ENCODE measurements at places on chromosomes 4 and X.

DNA sequence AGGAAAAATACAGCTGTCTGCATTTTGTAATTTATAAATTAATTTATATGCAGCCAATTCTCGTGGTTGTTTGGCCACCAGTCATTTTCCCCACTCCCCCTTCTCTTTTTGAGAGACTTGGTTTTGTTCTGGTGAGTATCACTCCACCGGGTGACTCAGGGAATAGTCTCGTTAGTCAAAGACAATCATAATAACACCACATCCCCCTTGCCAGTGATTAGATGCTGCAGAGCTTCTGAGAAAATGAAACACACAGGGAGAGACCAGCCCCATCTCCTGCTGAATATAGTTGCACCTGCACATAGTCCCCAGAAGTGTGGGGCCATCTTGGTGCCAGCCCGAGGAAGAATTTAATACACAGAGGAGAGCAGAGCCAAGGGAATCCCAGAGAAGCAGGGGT lies 8.0 kb upstream of the FNIP2 start:
- H3K4me3 ChIP-seq, result no peak overlapping the region
- H3K27ac ChIP-seq, result no peak overlapping the region
- peaks cover 64% of the 10 kb centered on the region for H3K27me3 ChIP-seq

- DNase-seq, result no peak
- no peak overlapping the region for H3K27ac ChIP-seq
- H3K4me1 ChIP-seq, result no peaks in the 10 kb centered on the region
- peaks cover 1% of the 10 kb centered on the region for H3K36me3 ChIP-seq
- no peak overlapping the region for H3K4me3 ChIP-seq
Measured at GRCh38 chrX:87392369-87392768, 125.2 kb upstream of the KLHL4 start.

DNA sequence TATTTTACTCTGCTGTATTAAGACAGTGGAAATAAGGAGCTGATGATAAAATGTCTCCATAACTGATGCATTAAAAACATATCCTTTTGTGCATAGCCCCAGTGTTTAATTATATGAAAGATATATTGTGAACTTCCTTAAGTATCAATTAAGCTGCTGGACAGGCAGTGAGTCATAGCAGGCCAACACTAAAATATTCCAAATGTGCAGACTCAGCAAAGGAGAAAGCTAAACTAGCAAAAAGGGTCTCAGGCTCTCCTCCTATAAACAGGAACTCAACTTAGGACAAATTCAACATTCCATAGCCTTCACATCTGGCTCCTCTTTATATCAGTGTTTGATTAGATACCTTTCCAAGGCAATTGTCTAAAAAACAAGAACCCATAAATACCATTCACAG lies 15.6 kb downstream of the TNMD start:
- no peak overlapping the region for H3K4me3 ChIP-seq
- H3K27ac ChIP-seq, result no peak overlapping the region
- DNase-seq, result no peak
- H3K4me1 ChIP-seq, result no peaks in the 10 kb centered on the region
- peaks cover 14% of the 10 kb centered on the region for H3K27me3 ChIP-seq

GRCh38 chrX:129649268-129650182 lies 5.2 kb downstream of the APLN start:
- H3K4me1 ChIP-seq, result no peaks in the 10 kb centered on the region
- no peak overlapping the region for H3K4me3 ChIP-seq
- peaks cover 13% of the 10 kb centered on the region for H3K27me3 ChIP-seq
- no peak for DNase-seq
- no peaks in the 10 kb centered on the region for H3K36me3 ChIP-seq

- no peaks in the 10 kb centered on the region for H3K4me1 ChIP-seq
- H3K27ac ChIP-seq, result no peak overlapping the region
- no peaks in the 10 kb centered on the region for H3K27me3 ChIP-seq
- peaks cover 2% of the 10 kb centered on the region for H3K36me3 ChIP-seq
- no peak for DNase-seq
Measured at GRCh38 chr4:20532116-20532790, 168.0 kb upstream of the PACRGL start.

DNA sequence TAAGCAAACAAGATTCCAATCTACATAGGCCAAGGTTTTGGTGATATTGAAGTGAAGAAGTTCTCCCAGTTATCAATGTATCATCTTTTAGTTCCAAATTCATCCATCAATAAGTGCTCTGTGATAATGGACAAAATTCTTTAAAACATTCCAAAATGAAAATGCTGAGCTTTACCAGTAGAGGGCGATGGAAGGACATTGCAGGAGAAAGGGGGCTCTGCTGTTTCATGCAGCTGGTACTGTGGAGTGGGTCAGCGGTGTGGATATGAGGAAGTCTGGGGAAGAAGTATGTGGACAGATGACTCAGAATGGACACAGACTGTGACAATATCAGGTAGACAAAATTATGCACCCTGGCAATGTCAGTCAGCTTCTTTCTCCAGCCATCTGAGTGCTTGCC lies 46.6 kb upstream of the HS6ST2 start:
- H3K4me1 ChIP-seq, result no peaks in the 10 kb centered on the region
- no peaks in the 10 kb centered on the region for H3K36me3 ChIP-seq
- no peak overlapping the region for H3K4me3 ChIP-seq

- H3K36me3 ChIP-seq, result peaks cover 2% of the 10 kb centered on the region
- no peak overlapping the region for H3K4me3 ChIP-seq
- DNase-seq, result no peak
- H3K4me1 ChIP-seq, result no peaks in the 10 kb centered on the region
Measured at GRCh38 chr4:55251896-55252295, 94.1 kb upstream of the SRD5A3 start.

GRCh38 chr4:8282134-8282641 lies 12.6 kb downstream of the HTRA3 start:
- no peak for DNase-seq
- H3K27me3 ChIP-seq, result no peaks in the 10 kb centered on the region
- no peak overlapping the region for H3K27ac ChIP-seq
- no peak overlapping the region for H3K4me3 ChIP-seq
- no peaks in the 10 kb centered on the region for H3K36me3 ChIP-seq

GRCh38 chr4:182893047-182893446 lies 24.1 kb downstream of the DCTD start:
- no peak for DNase-seq
- no peak overlapping the region for H3K27ac ChIP-seq
- no peaks in the 10 kb centered on the region for H3K4me1 ChIP-seq
- H3K36me3 ChIP-seq, result peaks cover 55% of the 10 kb centered on the region
- no peaks in the 10 kb centered on the region for H3K27me3 ChIP-seq

DNA sequence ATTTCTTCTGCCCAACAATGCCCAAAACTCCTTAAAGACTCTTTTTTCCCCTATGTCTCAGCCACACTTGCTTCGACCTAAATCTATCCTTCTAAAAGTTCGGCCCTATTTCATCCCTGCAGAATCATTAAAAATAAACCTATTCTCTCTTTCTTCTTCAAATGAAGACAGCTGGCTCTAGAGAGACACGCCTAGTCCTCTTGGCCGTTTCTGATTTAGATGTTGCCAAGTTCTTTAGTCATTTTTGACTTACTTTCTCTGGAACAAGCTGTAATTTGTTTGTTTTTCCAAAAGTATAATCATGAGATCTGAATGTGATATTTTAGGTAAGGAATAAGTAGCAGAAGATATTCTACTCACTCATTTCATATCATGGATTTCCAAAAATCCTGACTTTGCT lies 211.6 kb downstream of the CENPC start:
- H3K4me1 ChIP-seq, result no peaks in the 10 kb centered on the region
- no peak for DNase-seq
- peaks cover 19% of the 10 kb centered on the region for H3K27me3 ChIP-seq
- H3K4me3 ChIP-seq, result no peak overlapping the region
- H3K27ac ChIP-seq, result no peak overlapping the region
- no peaks in the 10 kb centered on the region for H3K36me3 ChIP-seq

DNA sequence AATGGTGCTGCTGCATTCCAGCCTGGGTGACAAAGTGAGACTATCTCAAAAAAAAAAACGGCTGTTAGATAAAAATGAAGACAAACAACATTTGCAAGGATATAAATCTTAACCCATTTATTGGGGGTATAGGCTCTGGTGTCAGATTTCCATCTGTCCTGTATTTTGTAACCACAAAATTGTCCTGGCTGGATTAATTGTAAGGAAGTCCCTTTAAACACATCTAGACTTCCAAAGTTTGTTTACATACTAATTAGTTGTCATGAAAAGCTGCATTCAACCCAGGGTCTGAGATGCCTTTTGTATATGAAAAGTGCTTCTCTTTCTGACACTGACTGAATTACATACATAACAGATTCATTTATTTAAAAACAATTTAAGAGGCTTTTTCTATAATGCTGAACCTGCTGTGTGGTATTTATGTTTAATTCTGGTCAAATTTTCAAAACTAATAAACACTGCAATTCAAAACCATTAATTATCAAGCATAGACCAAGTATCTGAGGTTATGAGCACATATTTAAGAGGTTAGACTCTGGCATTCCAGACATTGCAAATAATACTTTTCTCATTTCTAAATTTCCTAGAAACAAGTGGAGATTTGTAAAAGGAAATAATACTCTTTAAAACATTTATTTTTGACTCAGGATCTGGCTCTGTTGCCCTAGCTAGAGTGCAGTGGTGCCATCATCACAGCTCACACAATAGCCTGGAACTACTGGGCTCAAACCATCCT lies 17.5 kb upstream of the UGDH start:
- no peak overlapping the region for H3K27ac ChIP-seq
- no peaks in the 10 kb centered on the region for H3K27me3 ChIP-seq
- no peak overlapping the region for H3K4me3 ChIP-seq
- no peak for DNase-seq

DNA sequence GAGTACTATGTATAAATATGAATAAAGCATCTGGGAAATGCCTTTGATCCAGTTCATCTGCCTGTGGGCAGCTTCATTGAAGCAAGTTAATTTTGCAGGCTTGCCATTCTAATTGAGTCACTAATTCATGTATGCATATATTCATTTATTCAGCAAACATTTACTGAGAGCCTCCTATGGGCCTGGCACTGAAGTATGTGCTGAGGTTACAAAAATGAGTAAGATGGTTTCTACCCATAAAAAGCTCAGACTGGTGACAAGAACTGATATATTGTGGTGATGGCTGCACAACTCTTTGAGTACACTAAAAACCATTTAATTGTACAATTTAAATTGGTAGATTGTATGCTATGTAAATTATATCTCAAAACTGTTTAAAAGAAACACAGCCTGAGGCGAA lies 1.1 kb upstream of the MRPL1 start:
- H3K27ac ChIP-seq, result peak overlapping the region; percentile 99
- no peak for DNase-seq
- peaks cover 67% of the 10 kb centered on the region for H3K4me1 ChIP-seq
- peaks cover 23% of the 10 kb centered on the region for H3K36me3 ChIP-seq
- H3K27me3 ChIP-seq, result no peaks in the 10 kb centered on the region
- peak overlapping the region; percentile 92 for H3K4me3 ChIP-seq
